ENCODE measurements at places on chromosomes 2 and 18. TPM values are rescaled to one million over a fixed set of nuclear protein-coding genes. Genes with fewer than 3 reads are reported as not detected.

GRCh38 chr2:137252934-137253333 lies 487.6 kb downstream of the THSD7B start:
- no peak for DNase-seq

DNA sequence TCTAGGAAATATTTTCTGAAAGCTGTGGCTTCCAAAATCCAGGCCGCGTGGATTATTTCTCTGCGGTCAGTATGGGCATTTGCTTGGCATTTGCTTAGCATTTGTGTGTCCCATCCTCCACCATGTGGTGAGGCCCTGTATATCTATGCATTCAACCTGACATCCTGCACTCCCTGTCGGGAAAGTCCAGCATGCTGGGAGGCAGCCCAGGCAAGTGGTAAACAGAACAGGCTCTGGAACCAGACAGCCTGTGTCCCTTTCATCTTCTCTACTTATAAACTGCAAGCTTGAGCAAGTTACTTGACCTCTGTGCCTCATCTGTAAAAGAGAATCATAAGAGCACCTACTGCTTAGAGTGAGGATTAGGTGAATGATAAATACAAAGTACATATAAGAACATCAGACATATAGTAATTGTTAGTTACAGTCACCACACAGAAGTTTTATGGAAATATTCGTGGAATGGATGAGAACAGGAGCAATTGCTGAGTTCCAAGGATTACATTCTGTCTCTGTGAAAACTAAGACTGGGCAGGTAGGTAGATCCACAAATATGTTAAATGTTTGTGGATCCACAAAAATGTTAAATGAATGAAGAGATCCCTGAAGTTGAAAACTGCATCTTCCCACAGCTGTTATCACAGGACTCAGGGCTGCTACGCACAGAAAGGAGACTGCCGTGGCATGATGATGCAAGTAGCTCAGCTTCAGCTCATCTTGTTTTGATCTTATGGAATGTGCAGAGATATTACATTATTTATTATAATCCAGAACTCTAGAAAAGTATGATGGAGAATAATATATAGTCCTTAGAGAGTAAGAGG lies 317.0 kb upstream of the MMADHC start:
- DNase-seq, result no peak

DNA sequence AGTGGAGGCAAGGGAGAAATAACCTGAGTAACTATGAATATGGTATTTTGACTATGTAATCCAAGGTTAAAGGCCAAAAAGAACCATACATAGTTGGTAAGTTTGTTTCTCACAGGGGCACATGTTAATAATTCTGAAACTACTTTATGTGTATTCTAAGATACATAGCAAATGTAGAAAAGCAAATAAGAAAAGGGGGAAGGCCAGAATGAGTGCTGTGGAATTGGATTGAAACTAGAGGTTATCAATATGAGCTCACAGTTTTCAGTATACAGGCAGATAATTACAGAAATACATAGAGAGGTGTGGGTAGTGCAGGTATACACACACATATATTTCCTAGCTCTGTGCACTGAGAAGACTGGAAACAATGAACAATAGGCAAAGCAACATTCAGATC lies 13.7 kb downstream of the INO80C start:
- DNase-seq, result no peak

DNA sequence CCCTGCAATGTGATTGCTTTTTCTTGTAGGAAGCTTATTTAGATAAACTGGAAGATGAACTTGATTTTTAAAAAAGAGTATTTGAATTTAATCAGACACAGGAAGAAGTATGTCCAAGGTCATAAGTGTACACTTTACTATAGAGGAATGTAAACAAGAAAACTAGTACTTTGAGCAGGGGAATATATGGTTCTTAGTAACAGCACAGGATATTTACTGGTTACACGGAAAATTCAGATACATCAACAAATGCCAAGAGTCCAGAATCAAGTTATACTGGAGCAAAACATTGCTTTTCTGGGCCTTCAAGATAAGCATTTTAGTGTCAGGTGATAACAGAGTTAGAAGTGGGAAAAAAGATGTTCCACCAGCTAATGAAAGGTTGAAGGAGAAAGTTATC lies 75.5 kb downstream of the EFEMP1 start:
- DNase-seq, result no peak

- DNase-seq, result no peak
These were observed 66.6 kb upstream of the EML6 start for GRCh38 chr2:54656863-54657262.

- peak; percentile 53 for DNase-seq
These were observed 1662.1 kb upstream of the NXPH2 start for GRCh38 chr2:140442319-140442718.

- no peak for DNase-seq
These were observed 447.2 kb upstream of the TNP1 start for GRCh38 chr2:217307023-217307422.

GRCh38 chr18:58638441-58638840 lies 9.6 kb upstream of the ALPK2 start:
- no peak for DNase-seq

- DNase-seq, result no peak
These were observed 516.7 kb downstream of the NR4A2 start for GRCh38 chr2:155815851-155816250.

The KCNG3 gene
- total RNA-seq, result 0.20 TPM
